Glutamatergic neuron (in vitro differentiated cells): ENCODE measurements at places on chromosomes 2 and 18. TPM values are rescaled to one million over a fixed set of nuclear protein-coding genes. Genes with fewer than 3 reads are reported as not detected.

The COX7A2L gene
- 98.8 TPM for total RNA-seq

- H3K27me3 ChIP-seq = no peaks in the 10 kb centered on the region
- H3K36me3 ChIP-seq = no peaks in the 10 kb centered on the region
- H3K4me3 ChIP-seq = no peak overlapping the region
Measured at GRCh38 chr18:55121397-55122170, 162.3 kb upstream of the CCDC68 start.

DNA sequence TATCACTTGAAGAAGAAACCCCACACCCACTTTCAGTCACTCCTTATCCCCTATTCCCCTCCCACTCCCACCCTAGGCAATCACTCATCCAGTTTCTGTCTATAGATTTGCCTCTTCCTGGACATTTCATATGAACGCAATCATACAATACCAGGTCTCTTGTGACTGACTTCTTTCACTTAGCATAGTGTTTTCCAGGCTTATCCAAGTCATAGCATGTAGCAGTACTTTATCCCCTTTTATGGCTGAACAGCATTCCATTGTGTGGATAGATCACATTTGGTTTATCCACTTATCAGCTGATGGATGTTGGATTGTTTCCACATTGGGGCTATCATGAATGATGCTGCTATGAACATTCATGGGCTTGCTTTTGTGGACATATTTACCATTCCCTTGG lies 6.6 kb downstream of the CFAP221 start:
- peaks cover 2% of the 10 kb centered on the region for H3K27me3 ChIP-seq
- H3K4me1 ChIP-seq = peaks cover 3% of the 10 kb centered on the region
- DNase-seq = no peak
- no peak overlapping the region for H3K27ac ChIP-seq
- H3K4me3 ChIP-seq = no peak overlapping the region

GRCh38 chr2:190930411-190930810 lies 49.8 kb downstream of the GLS start:
- no peak for DNase-seq
- H3K27me3 ChIP-seq = no peaks in the 10 kb centered on the region
- H3K36me3 ChIP-seq = no peaks in the 10 kb centered on the region
- no peak overlapping the region for H3K4me3 ChIP-seq
- H3K27ac ChIP-seq = no peak overlapping the region

GRCh38 chr2:147327613-147328012 lies 517.2 kb upstream of the ACVR2A start:
- peaks cover 1% of the 10 kb centered on the region for H3K27me3 ChIP-seq
- no peaks in the 10 kb centered on the region for H3K36me3 ChIP-seq
- DNase-seq = no peak
- no peak overlapping the region for H3K27ac ChIP-seq
- H3K4me1 ChIP-seq = no peaks in the 10 kb centered on the region
- H3K4me3 ChIP-seq = no peak overlapping the region

The EVA1A gene
- not detected for total RNA-seq

DNA sequence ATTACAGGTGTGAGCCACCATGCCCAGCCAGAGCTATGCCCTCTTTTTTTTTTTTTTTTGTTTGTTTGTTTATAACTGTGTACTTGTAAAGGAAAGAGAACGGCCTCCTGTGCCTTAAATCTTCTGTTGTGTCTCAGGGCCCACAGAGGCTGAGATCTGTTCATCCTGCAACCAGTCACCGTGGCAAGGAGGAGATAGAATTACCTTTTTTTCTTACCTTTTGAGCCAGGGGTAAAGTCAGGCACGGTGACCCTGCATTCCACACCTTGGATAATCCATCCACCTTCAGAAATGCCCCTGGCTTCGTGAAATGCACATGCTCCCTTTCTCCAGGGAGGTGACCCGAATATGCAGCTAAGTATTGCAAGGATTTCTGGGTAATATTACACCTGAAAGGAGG lies 12.8 kb downstream of the NEDD4L start:
- H3K4me3 ChIP-seq = no peak overlapping the region
- no peaks in the 10 kb centered on the region for H3K27me3 ChIP-seq
- no peak overlapping the region for H3K27ac ChIP-seq
- H3K36me3 ChIP-seq = no peaks in the 10 kb centered on the region

DNA sequence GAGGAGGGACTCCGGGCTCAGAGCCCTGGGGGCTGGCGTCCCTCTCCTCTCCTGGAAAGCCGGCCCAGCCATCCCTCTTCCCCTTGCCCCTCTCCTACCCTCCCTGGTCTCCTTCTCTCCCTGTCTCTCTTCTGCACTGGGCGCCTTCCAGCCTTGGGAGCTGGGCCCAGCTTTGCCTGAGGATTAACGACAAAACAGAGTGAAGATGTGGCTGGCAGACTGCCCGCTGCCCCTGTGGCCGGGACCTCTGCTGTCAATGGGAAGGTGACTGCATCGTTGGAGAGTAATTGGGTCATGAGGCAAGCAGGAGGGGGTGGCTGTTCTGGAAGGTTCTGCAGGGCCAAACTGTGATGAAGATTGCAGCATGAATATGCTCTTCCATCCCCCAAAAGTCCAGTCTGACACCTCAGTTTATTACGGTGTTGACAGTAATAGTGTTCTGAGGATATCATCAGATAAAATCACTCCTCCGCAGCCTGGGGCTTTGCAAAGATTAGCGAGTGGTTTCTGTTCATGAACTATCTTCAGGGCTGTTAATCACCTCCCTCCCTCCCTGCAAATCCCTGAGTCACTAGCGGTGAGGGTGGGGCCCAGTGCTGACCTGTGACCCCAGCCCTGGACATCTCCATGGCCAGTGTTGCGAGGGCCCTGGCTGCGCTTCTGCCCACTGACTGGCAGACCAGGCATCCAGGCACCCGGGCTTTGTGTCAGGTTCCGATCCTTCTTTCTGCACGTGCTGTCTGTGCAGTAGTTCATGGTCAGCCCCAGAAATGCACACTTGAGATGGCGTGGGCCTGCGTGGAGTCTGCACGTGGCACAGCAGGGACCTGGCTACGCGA lies 23.0 kb downstream of the RTP5 start:
- no peak for DNase-seq
- H3K27ac ChIP-seq = no peak overlapping the region
- H3K27me3 ChIP-seq = peaks cover 6% of the 10 kb centered on the region

DNA sequence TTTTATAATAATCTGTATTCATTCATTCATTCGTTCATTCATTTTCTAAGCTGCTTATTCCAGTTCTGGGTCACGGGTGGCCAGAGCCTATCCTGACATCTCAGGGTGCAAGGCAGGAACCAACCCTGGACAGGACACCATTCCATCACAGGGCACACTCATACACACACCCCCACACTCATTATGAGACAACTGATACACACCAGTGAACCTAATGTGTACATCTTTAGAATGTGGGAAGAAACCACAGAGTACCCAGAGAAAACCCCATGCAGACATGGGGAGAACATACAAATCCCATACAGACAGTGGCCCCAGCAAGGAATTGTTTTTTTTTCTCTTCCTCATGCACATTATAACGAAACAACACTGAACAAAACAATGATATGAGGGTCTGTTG lies 54.7 kb downstream of the RTN4 start:
- peaks cover 39% of the 10 kb centered on the region for H3K4me1 ChIP-seq
- no peak overlapping the region for H3K27ac ChIP-seq
- no peaks in the 10 kb centered on the region for H3K36me3 ChIP-seq
- no peak for DNase-seq

DNA sequence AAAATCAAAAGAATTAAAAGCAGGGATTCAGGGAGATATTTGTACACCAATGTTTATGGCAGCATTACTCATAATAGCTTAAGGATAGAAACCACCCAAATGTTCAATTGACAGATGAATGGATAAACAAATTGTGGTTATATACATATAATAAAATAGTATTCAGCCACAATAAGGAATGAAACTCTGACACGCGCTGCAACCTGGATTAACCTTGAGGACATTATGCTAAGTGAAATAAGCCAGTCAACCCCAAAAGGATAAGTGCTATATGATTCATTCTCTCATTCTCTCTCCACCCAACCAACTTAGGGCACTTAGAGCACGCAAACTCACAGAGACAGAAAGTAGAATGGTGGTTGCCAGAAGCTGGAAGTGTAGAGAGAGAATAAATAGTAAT lies 216.8 kb upstream of the SLC14A2 start:
- H3K4me3 ChIP-seq = no peak overlapping the region
- peaks cover 2% of the 10 kb centered on the region for H3K27me3 ChIP-seq
- H3K4me1 ChIP-seq = no peaks in the 10 kb centered on the region

DNA sequence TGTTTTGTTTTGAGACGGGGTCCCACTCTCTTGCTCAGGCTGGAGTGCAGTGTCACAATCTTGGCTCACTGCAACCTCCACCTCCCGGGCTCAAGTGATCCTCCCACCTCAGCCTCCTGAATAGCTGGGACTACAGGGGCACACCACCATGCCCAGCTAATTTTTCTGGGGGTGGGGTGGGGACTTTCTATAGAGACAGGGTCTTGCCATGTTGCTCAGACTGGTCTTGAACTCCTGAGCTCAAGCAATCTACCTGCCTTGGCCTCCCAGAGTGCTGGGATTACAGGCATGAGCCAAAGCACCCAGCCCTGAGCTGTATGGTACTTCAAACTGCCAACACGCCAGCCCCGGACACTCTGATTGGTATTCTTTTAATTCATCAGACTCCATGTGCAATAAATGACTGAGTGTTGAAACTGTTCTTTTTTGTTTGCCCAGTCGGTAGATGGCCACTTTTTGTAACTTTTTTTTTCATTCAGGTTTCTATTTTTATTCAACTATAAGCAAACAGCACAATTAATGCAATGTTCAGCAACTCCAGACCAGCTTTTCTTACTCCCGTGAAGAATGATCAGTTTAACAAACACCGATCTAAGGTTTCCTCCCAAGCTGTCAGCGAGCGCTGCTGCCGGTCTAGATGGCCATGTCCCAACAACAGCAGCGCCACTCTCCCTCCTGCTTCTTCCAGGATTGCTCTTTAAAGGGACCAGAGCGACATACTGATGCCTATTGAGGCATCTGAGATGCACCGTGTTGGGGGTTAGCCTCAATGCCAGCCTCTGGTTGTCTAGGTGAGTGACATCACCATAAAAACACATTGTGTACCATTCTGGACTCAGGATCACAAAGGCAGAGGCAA lies 12.5 kb upstream of the TGOLN2 start:
- H3K4me1 ChIP-seq = no peaks in the 10 kb centered on the region
- H3K27me3 ChIP-seq = peaks cover 4% of the 10 kb centered on the region
- H3K27ac ChIP-seq = no peak overlapping the region
- no peak for DNase-seq
- peaks cover 5% of the 10 kb centered on the region for H3K36me3 ChIP-seq

GRCh38 chr2:142325870-142326269 lies 195.1 kb upstream of the LRP1B start:
- H3K4me1 ChIP-seq = no peaks in the 10 kb centered on the region
- no peak overlapping the region for H3K4me3 ChIP-seq
- no peak for DNase-seq
- H3K36me3 ChIP-seq = no peaks in the 10 kb centered on the region

DNA sequence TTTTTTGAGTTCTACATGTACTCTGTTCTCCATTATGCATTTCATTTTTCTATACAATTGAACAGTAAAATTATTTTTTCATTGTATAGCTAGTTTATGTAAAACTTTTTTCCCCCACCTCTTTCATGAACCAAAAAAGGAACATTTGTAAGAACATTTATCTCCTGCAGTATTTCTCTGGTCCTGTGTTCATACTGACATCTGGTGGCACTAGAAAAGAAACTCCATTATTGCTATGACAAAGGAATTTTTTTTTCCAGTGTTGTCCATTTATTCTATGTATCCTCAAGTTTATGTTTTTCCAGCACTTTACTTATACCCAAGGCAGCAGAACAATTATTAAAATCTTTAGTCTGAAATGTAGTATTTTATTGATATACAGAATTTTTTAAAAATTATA lies 27.4 kb upstream of the CHAC2 start:
- no peaks in the 10 kb centered on the region for H3K36me3 ChIP-seq
- DNase-seq = no peak
- H3K27ac ChIP-seq = no peak overlapping the region
- H3K27me3 ChIP-seq = no peaks in the 10 kb centered on the region

GRCh38 chr2:161327582-161327981 lies 19.4 kb downstream of the PSMD14 start:
- no peak overlapping the region for H3K27ac ChIP-seq
- H3K4me1 ChIP-seq = no peaks in the 10 kb centered on the region
- DNase-seq = no peak
- no peaks in the 10 kb centered on the region for H3K27me3 ChIP-seq

GRCh38 chr2:12669036-12669435 lies 47.7 kb upstream of the TRIB2 start:
- H3K36me3 ChIP-seq = peaks cover 8% of the 10 kb centered on the region
- peaks cover 1% of the 10 kb centered on the region for H3K4me1 ChIP-seq
- no peak for DNase-seq
- H3K4me3 ChIP-seq = no peak overlapping the region

The C2orf78 gene
- not detected for total RNA-seq

- no peaks in the 10 kb centered on the region for H3K36me3 ChIP-seq
- H3K4me1 ChIP-seq = no peaks in the 10 kb centered on the region
- H3K27me3 ChIP-seq = no peaks in the 10 kb centered on the region
- no peak overlapping the region for H3K4me3 ChIP-seq
- no peak for DNase-seq
- no peak overlapping the region for H3K27ac ChIP-seq
Measured at GRCh38 chr2:188204824-188205223, 86.8 kb upstream of the GULP1 start.
